ENCODE measurements at places on chromosomes 6 and 20.

GRCh38 chr20:16107172-16107870 lies 465.9 kb downstream of the KIF16B start:
- DNase-seq, result no peak

DNA sequence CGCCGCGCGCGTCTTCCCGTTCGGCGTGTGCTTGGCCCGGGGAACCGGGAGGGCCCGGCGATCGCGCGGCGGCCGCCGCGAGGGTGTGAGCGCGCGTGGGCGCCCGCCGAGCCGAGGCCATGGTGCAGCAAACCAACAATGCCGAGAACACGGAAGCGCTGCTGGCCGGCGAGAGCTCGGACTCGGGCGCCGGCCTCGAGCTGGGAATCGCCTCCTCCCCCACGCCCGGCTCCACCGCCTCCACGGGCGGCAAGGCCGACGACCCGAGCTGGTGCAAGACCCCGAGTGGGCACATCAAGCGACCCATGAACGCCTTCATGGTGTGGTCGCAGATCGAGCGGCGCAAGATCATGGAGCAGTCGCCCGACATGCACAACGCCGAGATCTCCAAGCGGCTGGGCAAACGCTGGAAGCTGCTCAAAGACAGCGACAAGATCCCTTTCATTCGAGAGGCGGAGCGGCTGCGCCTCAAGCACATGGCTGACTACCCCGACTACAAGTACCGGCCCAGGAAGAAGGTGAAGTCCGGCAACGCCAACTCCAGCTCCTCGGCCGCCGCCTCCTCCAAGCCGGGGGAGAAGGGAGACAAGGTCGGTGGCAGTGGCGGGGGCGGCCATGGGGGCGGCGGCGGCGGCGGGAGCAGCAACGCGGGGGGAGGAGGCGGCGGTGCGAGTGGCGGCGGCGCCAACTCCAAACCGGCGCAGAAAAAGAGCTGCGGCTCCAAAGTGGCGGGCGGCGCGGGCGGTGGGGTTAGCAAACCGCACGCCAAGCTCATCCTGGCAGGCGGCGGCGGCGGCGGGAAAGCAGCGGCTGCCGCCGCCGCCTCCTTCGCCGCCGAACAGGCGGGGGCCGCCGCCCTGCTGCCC lies 1.1 kb downstream of the SOX4 start:
- no peak for DNase-seq

- DNase-seq, result peak; percentile 49
These were observed 13.2 kb upstream of the TFB1M start for GRCh38 chr6:155327326-155328073.

- DNase-seq, result no peak
These were observed 213.1 kb downstream of the RNF144B start for GRCh38 chr6:18600255-18600654.

DNA sequence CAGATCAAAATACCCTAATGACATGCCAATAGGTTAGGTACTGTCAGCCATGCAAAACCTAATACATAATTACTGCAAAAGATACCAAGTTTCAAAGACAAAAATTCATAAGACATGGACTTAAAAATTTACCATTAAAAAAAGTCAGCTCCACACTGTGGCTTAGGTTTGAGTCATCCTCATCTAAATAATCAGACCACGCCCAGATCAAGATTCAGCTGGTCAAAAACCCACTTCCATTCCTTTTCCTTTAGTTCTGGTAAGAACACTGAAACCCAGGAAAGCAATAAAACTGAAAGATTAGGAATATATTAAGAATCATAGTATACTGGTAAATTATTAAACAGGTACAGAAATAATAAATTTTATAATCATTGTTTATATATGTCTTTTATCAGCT lies 81.0 kb upstream of the ASF1A start:
- no peak for DNase-seq

DNA sequence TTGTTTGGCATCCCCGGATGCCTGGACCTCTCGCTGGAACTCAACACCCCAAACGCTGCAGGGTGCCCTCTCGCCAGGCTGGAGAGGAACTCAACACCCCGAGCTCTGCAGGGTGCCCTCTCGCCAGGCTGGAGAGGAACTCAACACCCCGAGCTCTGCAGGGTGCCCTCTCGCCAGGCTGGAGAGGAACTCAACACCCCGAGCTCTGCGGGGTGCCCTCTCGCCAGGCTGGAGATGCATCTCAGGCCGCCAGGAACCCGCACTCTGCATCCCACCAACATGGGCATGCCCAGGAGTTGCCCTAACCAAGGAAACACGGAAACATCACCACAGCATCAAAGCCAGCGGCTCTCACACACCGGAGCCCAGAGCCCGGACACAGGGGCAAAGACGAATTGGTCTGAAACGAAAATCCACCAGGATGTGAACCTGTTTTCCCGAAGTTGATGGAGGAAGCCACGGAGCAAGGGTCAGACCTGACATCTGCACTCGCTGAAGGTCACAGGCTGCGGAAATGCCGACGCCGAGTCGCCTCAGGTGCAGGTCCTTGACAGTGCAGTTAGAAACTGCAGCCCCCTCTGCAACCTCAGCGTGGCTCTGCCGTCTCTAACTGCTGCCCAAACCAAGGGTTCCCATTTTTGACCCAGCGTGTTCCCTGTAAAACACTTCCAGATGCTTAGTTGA lies 37.5 kb downstream of the DLL1 start:
- no peak for DNase-seq
